ENCODE measurements at places on chromosomes 7 and 10. TPM values are rescaled to one million over a fixed set of nuclear protein-coding genes. Genes with fewer than 3 reads are reported as not detected.

The SH2B2 gene
- 1.1 TPM for total RNA-seq

The PHYHIPL gene
- not detected for total RNA-seq

The LCOR gene
- 26.8 TPM for total RNA-seq

The MASTL gene
- total RNA-seq, result 9.8 TPM

The TEX36 gene
- not detected for total RNA-seq

The TAF5 gene
- 2.6 TPM for total RNA-seq

The OR6V1 gene
- total RNA-seq, result not detected

The DNTT gene
- not detected for total RNA-seq

The MRLN gene
- total RNA-seq, result not detected

The ZNF488 gene
- total RNA-seq, result 0.60 TPM

The PNLIPRP3 gene
- 1.2 TPM for total RNA-seq

The PLCE1 gene
- total RNA-seq, result 0.56 TPM

The DLD gene
- total RNA-seq, result 63.5 TPM

The CNTNAP2 gene
- 1.2 TPM for total RNA-seq

The GDF2 gene
- total RNA-seq, result not detected

- no peak for ATAC-seq
Measured at GRCh38 chr10:19974138-19974537, 157.9 kb downstream of the PLXDC2 start.

DNA sequence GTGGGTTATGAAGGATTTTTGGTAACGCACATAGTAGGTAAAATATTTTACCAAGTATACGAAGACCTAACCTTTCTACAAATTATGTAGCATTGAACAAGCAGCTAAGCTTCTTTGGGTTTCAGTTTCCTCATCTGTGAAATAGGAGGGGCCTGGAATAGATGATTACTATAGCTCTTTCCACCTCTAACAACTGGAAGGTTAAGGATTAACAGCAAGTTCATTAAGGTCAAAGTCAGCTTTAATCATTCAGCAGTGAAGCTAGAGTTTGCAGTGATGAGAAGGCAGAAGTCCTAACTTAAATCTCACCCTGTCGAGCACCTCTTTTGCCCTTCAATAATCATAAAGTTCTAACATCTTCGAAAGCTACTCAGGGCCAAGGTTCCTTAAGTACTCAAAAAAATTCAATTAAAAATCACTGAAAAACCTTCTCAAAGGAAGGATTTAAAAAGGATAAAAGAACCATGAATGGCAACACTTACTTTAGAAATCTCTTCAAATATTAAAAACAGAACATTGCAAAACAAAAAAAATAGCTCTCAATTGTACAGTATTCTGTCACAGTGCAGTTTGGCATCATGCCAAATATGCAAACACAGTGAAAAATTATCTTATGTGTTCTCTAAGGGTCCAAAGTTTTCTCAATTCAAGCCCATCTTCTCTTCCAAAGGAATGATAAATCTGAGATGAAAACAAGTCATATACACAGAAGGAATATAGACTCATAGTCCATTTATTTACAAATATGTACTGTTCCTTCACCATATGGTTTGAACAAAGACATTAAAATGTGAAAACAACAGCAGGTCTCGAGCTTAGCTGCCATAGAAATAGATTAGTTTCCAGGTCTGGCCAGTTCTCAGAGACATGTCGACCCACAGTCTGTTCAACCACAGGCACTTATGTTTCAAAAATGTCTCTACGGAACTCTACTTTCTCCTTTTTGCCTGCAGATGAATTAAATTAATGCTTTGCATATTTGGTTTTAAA, 152.0 kb upstream of the SLC13A1 start:
- ATAC-seq, result no peak

DNA sequence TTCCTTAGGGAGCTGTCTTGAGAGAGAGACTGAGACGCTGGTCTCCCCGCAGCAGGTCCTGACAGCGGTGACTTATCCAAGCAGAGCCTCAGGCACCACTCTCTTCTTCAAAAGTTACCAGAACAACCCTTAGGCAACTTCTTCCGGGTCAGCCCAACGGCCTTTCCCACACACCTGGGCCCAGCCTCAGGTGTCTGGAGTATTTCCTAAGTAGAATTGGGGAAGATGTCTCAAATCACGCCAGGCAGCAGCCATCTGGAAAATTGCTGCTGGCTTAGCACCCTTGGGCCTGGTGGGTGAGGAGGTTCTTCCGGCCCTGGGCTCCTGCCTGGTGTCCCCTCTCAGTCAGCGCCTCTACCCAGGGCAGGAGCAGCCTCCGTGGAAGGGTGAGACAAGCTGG, 80.4 kb upstream of the ANLN start:
- no peak for ATAC-seq

GRCh38 chr7:50556247-50556991, 8.8 kb downstream of the DDC start:
- no peak for ATAC-seq

DNA sequence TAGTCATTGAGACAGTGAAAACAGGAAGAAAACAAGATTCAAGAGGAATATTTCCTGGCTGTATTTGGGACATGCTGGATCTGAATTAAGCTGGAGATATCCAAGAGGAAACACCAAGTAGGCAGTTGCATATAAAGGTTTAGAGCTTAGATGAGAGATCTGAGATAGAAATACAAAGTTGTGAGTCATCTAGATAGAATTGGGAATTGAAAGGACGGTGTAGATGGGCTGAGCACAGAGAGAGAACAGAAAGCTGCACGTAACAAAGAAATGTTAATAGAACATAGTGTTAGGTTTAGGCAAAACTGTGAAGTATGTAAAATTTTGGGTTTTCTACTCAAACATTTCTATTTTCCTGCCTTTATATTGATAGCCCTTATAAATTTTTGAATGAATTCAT, 218.5 kb upstream of the TMEM196 start:
- ATAC-seq, result no peak

- ATAC-seq, result no peak
Measured at GRCh38 chr7:50394315-50394714, 55.8 kb downstream of the FIGNL1 start.

DNA sequence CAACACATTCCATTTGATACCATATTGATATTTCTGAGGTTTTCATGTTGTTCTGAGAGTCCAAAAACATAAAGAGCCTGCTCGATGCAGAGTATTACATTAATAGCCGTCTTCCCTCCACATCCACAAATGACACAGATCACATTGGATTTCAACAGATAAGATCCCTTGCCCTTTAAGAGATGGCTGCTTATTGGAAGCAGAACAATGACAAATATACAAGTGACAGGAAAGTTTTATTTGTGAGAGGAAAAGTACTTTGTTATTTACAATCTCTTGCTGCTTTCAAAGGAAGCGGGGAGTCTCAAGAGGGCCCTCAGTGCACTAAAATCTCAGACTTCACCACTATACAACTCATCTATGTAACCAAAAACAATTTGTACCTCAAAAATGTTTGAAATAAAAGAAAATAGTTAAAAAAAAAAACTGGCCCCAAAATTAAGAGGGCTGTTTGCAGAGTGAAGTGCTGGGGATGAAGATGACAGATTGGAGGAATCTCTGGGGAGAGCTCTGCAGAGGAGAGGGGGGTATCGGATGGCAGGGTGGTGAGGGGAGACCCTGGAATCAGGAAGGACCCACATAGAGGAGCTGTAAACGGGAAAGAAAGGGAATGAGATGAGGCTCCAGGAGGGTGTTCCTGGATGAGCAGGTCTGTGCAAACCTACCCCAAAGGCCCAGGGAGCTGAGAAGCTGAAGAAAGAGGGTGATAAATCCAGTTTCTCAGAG, 42.5 kb upstream of the ZNF438 start:
- no peak for ATAC-seq

GRCh38 chr10:44316187-44316921, 68.5 kb downstream of the CXCL12 start:
- ATAC-seq, result peak; percentile 33

DNA sequence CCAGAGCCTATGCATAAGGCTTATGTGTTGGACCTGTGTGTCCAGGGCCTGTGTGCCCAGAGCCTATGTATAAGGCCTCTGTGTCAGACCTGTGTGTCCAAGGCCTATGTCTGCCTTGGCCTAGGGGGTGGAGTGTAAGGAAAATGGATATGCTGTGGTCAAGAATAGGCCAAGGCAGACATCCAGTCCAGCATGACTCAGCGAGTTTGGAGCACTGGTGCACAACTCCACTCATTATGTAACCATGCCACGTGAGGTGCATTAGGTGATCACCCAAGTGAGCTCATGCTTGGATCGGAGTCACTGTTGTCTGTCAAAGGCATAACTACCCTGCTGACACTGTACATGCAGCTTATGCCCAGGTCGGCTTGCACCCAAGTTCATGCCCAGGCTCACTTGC, 238.9 kb downstream of the CACNA2D1 start:
- ATAC-seq, result peak; percentile 66

- ATAC-seq, result peak; percentile 58
Measured at GRCh38 chr7:44615149-44615611, 8.8 kb downstream of the OGDH start.

- ATAC-seq, result no peak
Measured at GRCh38 chr10:22851865-22852239, 76.0 kb upstream of the ARMC3 start.

DNA sequence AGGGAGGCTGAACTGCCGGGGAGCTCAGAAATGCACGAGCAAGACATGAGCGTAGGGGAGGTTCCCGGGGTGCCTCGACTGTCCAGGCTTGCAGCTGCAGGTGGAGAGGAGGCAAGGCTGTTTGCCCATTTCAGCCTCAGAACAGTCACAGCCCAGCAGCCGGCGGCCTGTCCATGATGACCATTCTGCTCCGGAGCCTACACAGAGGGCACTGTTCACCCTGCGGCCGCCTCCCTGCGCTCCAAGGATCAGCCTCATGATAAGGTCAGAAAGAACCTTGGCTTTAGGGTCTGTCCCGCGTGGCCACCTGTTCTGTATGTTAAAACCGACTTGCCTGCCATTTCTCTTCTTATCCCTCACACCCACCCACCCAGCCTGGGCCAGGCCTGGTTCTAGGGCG, 21.9 kb upstream of the CFAP46 start:
- ATAC-seq, result no peak

- peak; percentile 89 for ATAC-seq
Measured at GRCh38 chr7:117281562-117281961, 41.3 kb downstream of the WNT2 start.

GRCh38 chr10:50832171-50832751, 53.2 kb downstream of the A1CF start:
- no peak for ATAC-seq

- ATAC-seq, result no peak
Measured at GRCh38 chr7:44325201-44325671, at the start of gene CAMK2B. Gene CAMK2B (minus strand): TSS chr7:44325594. CDS start chr7:44325421, 173 bp downstream.

DNA sequence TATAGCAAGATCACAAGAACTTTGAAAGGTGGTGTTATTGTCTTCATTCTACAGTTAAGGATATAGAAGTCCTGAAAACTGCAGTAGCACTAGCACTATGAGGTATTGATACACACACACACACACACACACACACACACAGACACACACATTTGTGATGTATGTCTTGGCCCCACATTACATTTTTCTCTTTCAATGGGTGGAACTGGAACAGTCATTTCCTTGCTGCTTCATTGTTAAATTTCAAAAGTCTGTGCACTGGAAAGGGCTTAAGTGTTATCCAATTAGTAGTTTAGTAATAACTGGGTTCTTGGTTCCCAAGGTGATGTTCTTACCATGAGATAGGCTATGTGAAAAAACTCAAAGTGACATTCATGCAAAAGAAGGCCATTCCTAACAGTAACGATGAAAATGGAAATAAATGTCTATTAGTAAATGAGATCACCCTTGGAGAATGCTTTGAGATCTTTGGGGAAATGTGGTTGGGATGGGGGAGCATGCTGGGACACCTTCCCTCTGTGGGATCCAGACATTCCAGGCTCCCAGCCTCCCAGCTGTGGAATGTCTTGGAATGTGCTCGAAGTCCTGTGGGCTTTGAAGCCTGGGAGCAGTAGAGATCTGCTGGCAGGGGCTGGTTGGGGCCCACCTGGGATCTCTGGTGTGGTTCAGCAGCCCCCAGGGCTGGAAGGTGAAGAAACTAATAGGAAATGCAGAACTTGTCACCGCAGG, 37.4 kb upstream of the CALD1 start:
- ATAC-seq, result no peak

Data from esophagus mucosa (tissue), 1 donor.